ENCODE measurements at places on chromosomes 7 and 10.
A peak's percentile ranks its signal among the peaks of the same experiment; 100 is the strongest.

DNA sequence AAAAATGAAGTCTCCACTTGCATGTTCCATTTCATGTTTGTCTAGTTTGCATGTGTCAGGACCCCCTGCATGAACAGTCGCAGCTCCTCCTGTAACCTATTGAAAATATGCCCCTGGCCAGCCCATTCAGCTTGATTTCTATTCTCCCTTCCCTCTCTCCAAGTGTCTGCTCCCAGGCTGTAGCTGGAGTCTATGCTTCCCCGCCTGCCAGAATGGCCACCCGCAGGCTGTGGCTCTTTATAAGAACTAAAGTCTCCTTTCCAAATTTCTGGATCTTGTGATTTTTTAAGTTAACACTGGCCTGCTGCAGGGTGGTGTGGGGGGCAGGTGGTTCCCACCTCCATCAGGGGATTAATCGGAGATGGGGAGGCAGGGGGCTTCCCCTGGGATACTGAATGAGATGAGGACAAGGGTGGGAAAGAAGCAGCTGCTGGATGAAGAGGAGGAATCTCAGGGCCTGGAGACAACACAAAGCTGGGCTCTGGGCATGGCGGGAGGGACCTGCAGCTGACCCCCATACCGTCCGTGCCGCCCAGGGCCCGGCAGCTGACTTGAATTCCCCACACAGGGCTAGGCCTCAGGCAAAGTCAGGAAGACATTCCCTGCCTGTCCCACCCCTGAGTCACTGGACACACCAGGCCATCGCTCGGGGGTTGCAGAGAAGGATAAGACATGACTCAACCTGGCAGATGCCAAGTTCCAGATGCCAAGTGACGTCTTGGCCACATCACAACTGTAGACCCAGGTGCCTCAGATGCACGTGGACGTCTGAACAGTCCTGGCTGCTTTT is 399.5 kb upstream of the FOXK1 start:
- no peaks in the 10 kb centered on the region for H3K27me3 ChIP-seq
- no peaks in the 10 kb centered on the region for H3K36me3 ChIP-seq
- H3K27ac ChIP-seq = no peak overlapping the region
- H3K4me3 ChIP-seq = no peak overlapping the region

DNA sequence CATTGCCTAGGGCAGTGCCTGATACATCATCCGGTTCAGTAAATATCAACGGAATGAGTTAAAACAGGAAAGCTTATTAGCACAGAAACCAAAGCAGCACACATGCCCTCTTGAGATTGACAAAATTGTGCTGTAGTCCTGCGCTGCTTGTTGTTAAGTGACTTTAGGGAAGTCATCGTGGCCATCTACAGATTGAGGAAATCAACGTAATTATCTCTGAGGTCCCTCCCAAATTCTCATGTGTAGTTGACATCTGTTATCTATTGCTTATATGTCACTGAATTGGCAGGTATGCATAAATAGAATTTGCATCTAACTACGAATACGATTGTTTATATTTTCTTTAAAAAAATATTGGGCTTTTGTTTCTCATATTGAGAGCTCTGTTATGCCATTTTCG is 3.5 kb upstream of the GNB2 start:
- H3K27me3 ChIP-seq = no peaks in the 10 kb centered on the region
- no peak for DNase-seq
- peaks cover 7% of the 10 kb centered on the region for H3K4me1 ChIP-seq
- H3K27ac ChIP-seq = no peak overlapping the region
- H3K36me3 ChIP-seq = no peaks in the 10 kb centered on the region
- no peak overlapping the region for H3K4me3 ChIP-seq

GRCh38 chr7:46352004-46352954 is 431.2 kb upstream of the IGFBP3 start:
- DNase-seq = no peak
- H3K36me3 ChIP-seq = no peaks in the 10 kb centered on the region
- no peaks in the 10 kb centered on the region for H3K27me3 ChIP-seq
- H3K27ac ChIP-seq = no peak overlapping the region

GRCh38 chr7:131039355-131039762 is 288.3 kb upstream of the MKLN1 start:
- no peak overlapping the region for H3K4me3 ChIP-seq
- DNase-seq = no peak
- no peaks in the 10 kb centered on the region for H3K36me3 ChIP-seq
- H3K27me3 ChIP-seq = no peaks in the 10 kb centered on the region
- H3K27ac ChIP-seq = no peak overlapping the region

DNA sequence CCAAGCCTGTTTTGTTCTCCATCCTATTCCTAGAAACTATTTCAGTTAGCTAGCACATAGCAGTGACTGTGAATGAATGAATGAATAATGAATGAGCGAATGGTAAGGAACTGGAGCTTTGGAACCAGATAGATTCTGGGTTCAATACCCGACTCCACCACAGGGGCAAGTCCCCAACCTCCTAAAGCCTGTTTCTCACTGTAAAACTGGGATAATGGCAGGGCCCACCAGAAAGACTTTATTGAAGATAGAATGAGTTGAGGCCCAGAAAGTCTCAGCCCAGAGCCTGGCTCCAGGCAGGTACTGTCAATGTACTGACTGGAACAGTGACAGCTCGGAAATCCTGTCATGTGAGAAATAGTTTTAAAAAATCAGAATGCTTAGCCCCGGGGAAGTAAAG is 1.1 kb upstream of the CDH23 start:
- H3K4me1 ChIP-seq = peaks cover 13% of the 10 kb centered on the region
- peaks cover 78% of the 10 kb centered on the region for H3K27me3 ChIP-seq
- H3K4me3 ChIP-seq = peak overlapping the region; percentile 77
- no peak for DNase-seq
- H3K36me3 ChIP-seq = no peaks in the 10 kb centered on the region

DNA sequence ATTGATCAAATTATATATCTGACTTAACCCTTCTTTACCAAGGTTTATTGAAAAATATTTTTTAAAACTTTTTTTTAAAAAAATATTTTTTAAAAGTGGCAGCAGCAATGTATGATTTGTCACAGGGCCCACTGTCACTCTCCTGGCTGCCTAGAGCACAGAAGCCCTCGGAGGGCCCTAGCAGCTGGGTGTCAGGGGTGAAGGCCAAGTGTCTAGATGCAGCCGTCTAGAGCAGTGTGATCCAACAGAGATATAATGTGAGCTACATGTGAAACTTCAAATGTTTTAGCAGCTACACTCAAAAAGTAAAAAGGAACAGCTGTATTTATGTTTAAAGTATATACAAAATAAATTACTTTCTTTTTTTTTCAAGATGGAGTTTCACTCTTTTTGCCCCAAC is 112.7 kb downstream of the ARHGAP22 start:
- no peak overlapping the region for H3K27ac ChIP-seq
- H3K27me3 ChIP-seq = peaks cover 42% of the 10 kb centered on the region
- DNase-seq = no peak
- no peaks in the 10 kb centered on the region for H3K36me3 ChIP-seq
- H3K4me3 ChIP-seq = no peak overlapping the region

- peak overlapping the region; percentile 54 for H3K27ac ChIP-seq
- peaks cover 26% of the 10 kb centered on the region for H3K4me1 ChIP-seq
- H3K27me3 ChIP-seq = no peaks in the 10 kb centered on the region
Observed at GRCh38 chr10:63250032-63250431, 116.9 kb downstream of the NRBF2 start.

- no peak overlapping the region for H3K27ac ChIP-seq
- H3K36me3 ChIP-seq = no peaks in the 10 kb centered on the region
- no peak for DNase-seq
- H3K4me3 ChIP-seq = no peak overlapping the region
- no peaks in the 10 kb centered on the region for H3K4me1 ChIP-seq
Observed at GRCh38 chr10:109504401-109504800, 418.9 kb downstream of the XPNPEP1 start.

GRCh38 chr7:97022491-97023306 is 1.9 kb downstream of the DLX5 start:
- no peak for DNase-seq
- H3K27ac ChIP-seq = no peak overlapping the region
- peaks cover 72% of the 10 kb centered on the region for H3K4me1 ChIP-seq
- peaks cover 93% of the 10 kb centered on the region for H3K27me3 ChIP-seq

- H3K27ac ChIP-seq = no peak overlapping the region
- no peak overlapping the region for H3K4me3 ChIP-seq
- no peaks in the 10 kb centered on the region for H3K36me3 ChIP-seq
Observed at GRCh38 chr7:98619450-98620321, 2.6 kb downstream of the NPTX2 start.

DNA sequence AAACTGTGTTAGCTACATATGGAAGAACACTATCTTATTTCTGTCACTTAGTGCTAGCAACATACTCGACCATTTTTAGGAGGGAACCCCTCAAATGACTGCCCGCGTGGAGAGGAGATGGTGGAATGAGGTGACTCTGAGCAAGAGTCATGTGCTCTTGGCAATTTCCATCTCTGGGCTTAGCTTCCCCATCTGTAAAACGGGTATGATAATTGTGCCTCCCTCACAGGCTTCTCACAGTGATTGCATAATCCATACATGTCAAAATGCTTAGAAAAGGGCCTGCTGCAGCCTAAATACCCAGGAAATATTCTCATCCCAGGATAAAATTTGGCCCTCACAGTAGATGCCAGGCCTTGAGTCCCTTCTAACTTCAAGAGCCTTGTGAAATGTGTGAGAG is 86.6 kb downstream of the WDFY4 start:
- no peak for DNase-seq
- no peaks in the 10 kb centered on the region for H3K4me1 ChIP-seq
- H3K27me3 ChIP-seq = no peaks in the 10 kb centered on the region
- H3K36me3 ChIP-seq = no peaks in the 10 kb centered on the region
- H3K4me3 ChIP-seq = no peak overlapping the region

GRCh38 chr10:128854963-128855362 is 612.1 kb upstream of the MGMT start:
- no peak overlapping the region for H3K27ac ChIP-seq
- no peaks in the 10 kb centered on the region for H3K36me3 ChIP-seq
- no peaks in the 10 kb centered on the region for H3K4me1 ChIP-seq
